ENCODE measurements at places on chromosomes 2 and 18. TPM values are rescaled to one million over a fixed set of nuclear protein-coding genes. Genes with fewer than 3 reads are reported as not detected.

Gene ST6GAL2
- not detected for polyA plus RNA-seq

Gene BMP10
- not detected for polyA plus RNA-seq

Gene MAPK4
- polyA plus RNA-seq: not detected

Gene MATN3
- polyA plus RNA-seq: not detected

Gene PMAIP1
- 3.6 TPM for polyA plus RNA-seq

Gene EFEMP1
- not detected for polyA plus RNA-seq

Data from naive thymus-derived CD4-positive, alpha-beta T cell (primary cell).